Body of pancreas (tissue), 4 donors: ENCODE measurements at places on chromosomes 6 and 20. TPM values are rescaled to one million over a fixed set of nuclear protein-coding genes. Genes with fewer than 3 reads are reported as not detected.

GRCh38 chr6:113664909-113665308 is 192.2 kb upstream of the MARCKS start:
- no peak overlapping the region for H3K4me3 ChIP-seq
- H3K27ac ChIP-seq = no peak overlapping the region
- H3K27me3 ChIP-seq = no peaks in the 10 kb centered on the region

The CBLN4 gene
- total RNA-seq = 0.26 TPM

The PBOV1 gene
- total RNA-seq = not detected

The PGC gene
- 91.1 TPM for total RNA-seq

The CHRNA4 gene
- total RNA-seq = not detected

The PRDM13 gene
- total RNA-seq = not detected

The CST5 gene
- total RNA-seq = not detected
